Stimulated activated CD8-positive, alpha-beta memory T cell treated with anti-CD3 and anti-CD28 coated beads, Interleukin-7, amount 100 ng/mL, for 1 hour (primary cell): ENCODE measurements at places on chromosomes 5 and 9.

- no peak for DNase-seq
Observed at GRCh38 chr5:3530251-3530650, 65.4 kb upstream of the IRX1 start.

DNA sequence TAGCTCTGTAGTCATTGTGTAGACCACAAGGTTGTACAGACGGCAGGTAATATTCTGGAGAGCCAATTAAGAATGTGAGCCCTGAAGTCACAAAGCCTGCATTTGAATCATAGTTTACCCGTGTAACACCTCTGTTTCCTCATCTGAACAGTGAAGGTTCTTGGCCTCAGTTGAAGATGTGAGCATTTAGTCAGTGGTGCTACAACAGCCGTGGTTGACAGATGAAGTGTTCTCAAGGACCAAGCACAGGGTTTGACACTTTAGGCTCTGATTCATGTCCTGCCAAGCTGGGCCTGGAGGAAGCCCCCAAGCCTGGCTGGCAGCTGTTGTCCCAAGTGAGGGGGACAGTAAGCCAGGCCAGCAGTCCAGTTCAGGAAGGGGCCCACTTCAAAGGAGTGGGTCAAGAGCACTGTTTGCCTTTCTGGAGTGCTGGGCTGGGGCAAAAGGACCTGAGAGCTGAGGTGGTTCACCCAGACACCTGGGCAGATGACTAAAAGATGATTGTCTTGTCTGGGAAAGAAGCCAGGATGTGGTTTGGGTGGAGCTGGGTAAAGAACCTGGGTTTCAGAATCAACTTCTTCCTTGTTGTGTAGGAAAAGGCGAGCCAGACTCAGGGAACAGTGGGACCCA, 20.7 kb downstream of the FAXDC2 start:
- no peak for DNase-seq

DNA sequence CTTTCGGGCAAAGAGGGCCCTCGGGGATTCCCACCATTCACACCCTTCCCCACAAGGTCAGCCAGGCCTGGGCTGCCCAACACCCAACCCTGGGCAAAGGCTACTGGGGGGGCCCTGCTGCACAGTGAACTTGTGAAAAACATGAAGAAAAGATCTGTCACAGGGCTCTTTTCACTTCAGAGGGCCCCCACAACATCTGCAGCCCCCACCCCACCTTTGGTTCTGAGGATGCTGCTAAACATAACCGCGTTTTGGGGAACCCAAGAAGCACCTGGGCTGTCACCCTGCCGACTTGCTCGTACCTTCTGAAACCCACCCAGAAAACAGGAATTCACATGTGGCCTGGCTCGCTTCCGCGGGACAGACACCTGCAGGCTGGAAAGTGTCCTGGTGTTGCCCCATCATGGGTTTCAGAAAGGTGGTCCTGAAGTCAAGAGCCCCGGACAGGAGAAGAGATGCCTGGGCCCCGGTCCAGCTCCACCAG, 29.3 kb downstream of the B4GALT1 start:
- DNase-seq, result no peak

GRCh38 chr9:133238851-133239532, 29.9 kb upstream of the OBP2B start:
- DNase-seq, result peak; percentile 27

- DNase-seq, result no peak
Observed at GRCh38 chr9:85408494-85408893, 333.3 kb downstream of the AGTPBP1 start.

DNA sequence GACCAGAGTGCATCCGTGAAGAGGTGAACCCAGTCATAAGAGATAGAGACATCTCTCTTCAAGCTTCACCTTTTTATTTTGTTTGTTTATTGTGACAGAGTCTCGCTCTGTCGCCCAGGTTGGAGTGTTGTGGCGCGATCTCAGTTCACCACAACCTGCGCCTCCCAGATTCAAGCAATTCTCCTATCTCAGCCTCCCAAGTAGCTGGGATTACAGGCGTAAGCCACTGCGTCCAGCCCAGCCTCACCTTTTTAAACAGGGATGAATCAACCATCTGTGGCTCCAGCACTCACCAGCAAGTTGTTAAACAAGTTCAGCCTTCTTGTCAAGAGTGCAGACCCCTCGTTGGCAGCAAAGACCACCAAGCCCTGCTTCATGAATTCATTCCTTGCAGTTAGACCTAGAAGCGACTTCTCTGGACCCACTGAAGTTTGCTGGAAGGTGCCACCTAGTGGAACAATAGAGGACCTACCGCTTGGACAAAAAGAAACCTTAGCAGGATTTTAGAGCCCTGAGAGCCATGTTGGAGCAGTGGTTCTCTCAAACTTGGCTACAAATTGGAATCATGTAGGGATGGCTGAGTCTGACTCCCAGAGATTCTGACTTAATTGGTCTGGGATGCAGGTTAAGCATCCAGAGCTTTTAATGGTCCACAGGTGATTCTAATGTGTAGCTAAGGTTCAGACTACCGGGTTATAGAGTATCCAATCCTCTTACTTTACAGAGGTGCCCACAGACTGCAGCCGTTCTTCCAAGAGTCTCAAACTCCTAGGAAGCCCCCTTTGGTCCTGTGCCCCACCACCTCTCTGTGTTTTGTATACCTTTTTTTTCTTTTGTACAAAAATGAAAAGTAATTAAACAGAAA, 10.5 kb upstream of the GALNT10 start:
- no peak for DNase-seq

DNA sequence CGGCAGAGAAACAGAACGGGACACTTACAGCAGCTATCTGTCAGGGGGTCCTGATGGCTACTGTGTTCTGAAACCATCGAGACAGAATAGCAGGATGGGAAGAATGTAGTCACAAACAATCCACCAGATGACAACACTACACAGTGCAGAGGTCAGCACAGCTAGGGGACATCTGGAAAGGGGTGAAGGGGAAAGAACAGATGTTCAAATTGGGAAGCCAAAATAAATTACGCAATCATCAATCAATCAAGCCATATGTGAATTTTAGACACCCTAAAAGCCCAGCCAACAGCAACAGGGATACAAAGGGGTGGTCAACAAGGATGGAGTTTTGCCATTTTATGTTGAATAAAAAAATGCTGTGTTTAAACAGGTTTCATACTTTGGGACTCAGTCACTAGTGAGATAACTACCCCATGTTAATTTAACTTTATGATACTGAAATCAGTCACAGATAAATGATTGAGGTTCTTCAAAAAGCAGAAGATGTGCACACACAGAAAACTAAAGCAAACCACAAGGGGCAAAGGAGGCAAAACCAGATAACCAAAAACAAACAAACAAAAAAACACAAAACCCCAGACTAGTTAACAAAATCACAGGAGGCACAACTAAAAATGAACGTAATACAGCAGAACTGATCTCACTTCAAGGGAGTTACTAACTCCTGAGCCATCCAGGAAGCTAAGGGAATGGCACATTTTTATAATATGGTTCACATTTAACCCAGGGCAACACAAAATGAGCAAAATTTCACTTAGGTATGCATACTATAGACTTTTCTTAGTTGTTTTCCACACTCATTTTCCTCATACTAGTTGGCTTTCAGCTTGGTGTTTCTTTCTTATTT, 65.9 kb downstream of the HABP4 start:
- DNase-seq, result no peak

- DNase-seq, result no peak
Observed at GRCh38 chr5:5159282-5160103, 19.4 kb downstream of the ADAMTS16 start.

- DNase-seq, result no peak
Observed at GRCh38 chr5:10973316-10973715, 212.3 kb upstream of the DAP start.

GRCh38 chr5:62689599-62690368, 111.2 kb downstream of the LRRC70 start:
- DNase-seq, result no peak

- no peak for DNase-seq
Observed at GRCh38 chr9:12812710-12813109, 37.9 kb downstream of the LURAP1L start.

GRCh38 chr9:108197899-108198298, 657.9 kb downstream of the ACTL7B start:
- DNase-seq, result no peak

DNA sequence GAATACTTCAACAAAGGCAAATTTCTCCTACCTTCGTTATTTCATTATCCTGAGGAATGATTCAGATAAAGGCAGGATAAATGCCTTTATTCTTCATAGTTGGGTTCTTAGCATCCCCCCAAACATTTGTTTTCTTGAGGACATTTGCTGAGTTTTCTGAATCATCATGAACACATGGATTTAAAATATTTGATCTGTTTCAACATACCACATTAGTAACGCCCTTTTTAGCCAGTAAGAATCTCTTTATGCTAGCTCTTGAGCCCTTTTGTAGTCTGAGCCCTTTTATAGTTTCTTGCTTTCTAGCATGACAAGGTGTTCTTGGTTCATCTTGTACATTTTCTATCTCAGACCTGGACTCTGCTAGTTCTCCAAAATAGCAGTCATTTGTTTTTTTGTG, 27.9 kb downstream of the SKIC3 start:
- DNase-seq, result no peak

DNA sequence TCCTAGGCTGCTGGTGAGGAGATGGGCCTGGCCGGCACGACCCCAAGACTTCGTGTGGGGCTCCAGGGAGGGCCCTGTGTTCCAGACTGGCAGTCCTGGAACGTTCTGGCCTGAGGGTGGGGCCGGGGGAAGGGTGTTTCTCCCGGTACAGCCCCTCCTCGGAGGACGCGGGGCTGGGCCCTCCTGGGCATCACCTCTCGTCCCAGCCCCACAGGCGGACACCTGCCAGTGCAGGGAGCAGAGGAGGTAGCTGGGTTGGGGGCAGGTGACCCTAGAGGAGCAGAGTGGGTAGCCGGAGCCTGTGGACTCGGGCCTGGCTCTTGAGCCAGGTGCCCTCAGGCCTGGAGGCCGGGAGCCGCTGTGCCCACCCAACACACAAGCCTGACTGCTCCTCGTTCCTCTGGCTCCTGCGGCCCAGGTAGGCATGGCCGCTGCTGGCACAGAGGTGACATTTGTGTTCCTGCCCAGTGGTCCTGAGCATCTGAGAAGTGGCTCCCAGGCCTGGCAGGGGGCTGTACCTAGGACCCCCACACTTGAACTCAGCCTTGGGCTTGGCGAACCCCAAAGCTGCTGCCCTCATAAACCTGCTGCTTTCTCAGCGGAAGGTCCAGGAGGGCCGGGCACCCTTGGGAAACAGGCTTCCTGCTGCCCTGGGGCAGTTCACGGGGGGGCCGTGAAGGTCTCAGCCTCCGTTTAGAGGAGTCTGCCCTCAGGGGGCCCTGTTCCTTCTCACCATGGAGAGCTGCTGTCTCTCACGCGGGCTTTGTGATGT, 817 bp downstream of the SLC6A19 start:
- DNase-seq, result no peak

GRCh38 chr9:99919930-99920329, 13.5 kb downstream of the STX17 start:
- DNase-seq, result no peak

- DNase-seq, result no peak
Observed at GRCh38 chr9:20355022-20355421, 267.3 kb downstream of the MLLT3 start.

DNA sequence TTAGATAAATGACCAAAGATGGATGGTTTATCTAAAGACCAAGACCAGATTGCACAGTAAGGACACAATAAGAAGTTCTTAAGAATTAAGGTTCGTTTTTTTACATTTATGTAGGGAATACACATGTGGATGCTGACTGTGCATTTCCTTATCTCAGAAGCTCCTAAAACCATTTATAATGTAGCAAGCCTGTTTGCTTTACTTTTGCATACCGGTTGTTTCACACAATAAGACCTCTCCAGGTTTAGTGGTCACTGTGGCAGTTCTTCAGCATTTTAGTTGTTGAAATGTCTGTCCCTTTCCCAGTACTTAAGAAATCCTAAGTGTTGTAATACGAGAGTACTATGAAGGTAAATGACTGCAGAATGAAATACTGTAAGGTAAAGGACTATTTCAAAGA, 43.6 kb downstream of the BASP1 start:
- no peak for DNase-seq

GRCh38 chr5:158594595-158595242, 505.0 kb downstream of the EBF1 start:
- DNase-seq, result no peak

DNA sequence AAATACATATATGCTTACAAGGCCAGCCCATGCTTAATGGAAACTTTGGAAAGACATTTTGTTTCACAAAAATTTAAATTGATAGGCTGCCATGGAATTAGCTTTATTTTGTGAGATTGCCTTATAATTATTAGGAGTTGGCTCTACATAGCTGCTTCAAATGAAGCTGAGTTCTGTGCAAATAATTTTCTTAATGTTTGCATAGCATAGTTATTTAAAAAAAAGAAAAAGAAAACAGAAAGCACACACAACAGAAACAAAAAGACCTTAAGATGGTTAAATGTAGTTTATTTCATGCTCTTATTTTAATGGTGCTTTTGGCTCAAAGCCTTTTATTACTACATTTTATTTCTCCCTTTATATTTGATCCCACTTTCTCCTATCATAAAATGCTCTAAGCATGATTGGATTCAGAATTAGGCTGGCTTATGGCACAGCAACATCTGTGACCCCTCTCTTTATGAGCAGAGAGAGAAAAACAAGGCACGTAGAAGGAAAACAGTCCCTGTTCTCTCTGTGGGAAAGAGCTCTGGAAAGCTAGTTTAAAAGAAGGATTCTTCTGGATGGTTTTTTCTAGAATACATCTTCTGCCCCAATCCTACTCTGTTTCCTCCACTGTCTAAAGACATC, 530.5 kb downstream of the NTRK2 start:
- DNase-seq, result no peak

- no peak for DNase-seq
Observed at GRCh38 chr9:2335260-2335659, 286.3 kb upstream of the VLDLR start.

DNA sequence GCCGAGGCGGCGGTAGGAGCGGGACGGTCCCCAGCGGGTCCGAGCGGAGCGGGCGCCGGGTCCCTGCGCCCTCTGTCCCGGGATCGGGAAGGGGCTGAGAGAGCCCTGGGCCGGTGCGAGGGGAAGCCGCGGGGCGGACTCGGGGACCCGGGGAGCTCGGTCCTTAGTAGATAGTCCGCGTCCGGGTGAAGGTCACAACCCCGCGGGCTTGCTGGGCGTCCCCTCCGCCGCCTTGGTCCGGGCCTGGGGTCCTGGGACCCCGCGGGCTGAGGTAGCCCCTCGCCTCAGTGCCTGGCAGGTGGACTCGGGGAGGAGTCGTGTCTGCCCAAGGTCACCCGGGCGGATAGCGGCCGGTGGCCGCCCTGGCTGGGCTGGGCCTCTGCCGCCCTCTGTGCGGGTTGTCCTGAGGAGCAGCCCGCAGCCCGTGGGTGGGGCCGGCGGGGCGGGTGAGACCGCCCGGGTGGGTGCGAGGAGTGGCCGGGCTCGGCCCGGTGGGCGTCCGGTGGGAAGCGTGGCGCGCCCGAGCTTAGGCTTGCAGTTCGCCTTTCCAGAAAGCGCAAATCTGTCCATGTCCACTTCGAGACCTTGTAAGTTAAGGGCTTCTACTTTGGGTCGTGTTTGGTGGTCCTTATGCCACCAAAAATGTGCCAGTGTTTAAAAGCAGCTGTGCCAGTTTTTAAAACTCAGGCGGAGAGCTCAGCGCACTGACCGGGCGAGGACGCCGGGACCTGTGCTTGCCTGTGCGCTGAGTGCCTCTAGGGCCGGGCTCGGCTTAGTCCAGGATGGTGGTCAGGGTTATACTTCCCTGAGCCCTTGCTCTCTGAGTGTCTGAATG, 554 bp downstream of the SDHA start:
- DNase-seq, result no peak

- DNase-seq, result no peak
Observed at GRCh38 chr9:80467632-80468031, 895.9 kb downstream of the TLE4 start.
